ENCODE measurements at places on chromosomes 12 and 14.

- DNase-seq = no peak
Measured at GRCh38 chr14:73887318-73887616, 608 bp downstream of the ZNF410 start.

- DNase-seq = no peak
Measured at GRCh38 chr14:61577506-61577931, 117.8 kb upstream of the HIF1A start.

DNA sequence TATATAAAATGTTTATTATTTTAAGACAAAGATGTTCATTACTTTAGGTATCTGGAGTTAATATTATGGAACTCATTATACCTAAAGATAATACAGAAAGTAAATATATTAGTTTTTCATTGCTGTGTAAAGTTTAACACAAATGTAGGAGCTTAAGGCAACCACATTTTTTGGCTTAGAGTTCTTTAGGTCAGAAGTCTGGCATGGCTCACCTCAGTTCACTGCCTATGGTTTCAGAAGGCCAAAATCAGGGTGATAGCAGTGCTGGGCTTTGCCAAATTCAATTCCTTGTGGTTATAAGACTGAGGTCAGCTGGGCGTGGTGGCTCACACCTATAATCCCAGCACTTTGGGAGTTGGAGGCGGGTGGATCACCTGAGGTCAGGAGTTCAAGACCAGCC is 35.5 kb upstream of the PRPF39 start:
- DNase-seq = no peak

- DNase-seq = no peak
Measured at GRCh38 chr12:90268574-90268973, 559.9 kb upstream of the ATP2B1 start.

GRCh38 chr14:72535485-72535884 is 358.4 kb downstream of the DPF3 start:
- no peak for DNase-seq

- DNase-seq = no peak
Measured at GRCh38 chr12:128971802-128972201, 118.5 kb downstream of the GLT1D1 start.

DNA sequence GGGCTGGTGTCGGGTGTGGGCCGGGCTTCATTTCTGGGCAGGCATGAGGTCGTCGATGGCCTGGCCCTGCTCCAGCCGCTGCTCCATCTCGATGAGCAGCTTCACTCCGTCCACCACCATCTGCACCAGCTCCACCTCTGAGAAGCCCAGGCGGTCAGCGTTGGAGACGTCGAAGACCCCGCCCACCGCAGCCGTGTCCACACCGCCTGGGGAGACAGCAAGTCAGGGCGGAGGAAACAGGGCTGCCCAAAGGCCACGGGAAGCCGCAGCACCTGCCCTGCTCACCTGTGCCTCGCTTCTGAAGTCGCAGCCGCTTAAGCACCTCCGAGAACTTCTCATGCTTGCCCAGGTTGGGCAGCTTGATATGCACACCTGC is 2.8 kb downstream of the CKB start:
- DNase-seq = no peak

DNA sequence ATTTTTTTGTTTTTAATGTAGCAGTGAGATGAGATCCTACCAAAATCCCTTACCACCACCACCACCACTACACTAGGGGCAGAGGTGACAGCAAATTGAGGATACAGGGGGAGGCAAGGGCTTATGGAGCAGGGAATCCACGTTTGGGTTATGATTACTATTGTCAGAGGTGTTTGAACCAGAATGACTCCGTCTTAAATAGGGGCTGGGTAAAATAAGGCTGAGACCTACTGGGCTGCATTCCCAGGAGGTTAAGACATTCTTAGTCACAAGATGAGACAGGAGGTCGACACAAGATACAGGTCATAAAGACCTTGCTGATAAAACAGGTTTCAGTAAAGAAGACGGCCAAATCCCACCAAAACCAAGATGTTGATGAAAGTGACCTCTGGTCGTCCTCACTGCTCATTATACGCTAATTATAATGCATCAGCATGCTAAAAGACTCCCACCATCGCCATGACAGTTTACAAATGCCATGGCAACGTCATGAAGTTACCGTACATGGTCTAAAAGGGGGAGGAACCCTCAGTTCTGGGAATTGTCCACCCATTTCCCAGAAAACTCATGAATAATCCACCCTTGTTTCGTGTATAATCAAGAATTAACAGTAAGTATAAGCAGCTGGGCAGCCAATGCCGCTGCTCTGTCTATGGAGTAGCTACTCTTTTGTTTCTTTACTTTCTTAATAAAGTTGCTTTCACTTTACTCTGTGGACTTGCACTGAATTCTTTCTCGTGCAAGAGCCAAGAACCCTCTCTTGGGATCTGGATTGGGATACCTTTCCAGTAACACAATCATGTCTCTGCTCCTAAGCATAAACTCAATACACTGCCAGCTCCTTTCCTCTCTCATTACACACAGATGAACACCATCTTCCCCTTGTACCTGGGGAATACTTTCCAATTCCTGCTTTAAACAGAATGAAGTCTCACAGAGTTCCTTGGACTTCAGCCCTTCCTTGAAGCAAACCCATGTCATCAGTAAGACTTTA is 16.7 kb upstream of the CRY1 start:
- no peak for DNase-seq

DNA sequence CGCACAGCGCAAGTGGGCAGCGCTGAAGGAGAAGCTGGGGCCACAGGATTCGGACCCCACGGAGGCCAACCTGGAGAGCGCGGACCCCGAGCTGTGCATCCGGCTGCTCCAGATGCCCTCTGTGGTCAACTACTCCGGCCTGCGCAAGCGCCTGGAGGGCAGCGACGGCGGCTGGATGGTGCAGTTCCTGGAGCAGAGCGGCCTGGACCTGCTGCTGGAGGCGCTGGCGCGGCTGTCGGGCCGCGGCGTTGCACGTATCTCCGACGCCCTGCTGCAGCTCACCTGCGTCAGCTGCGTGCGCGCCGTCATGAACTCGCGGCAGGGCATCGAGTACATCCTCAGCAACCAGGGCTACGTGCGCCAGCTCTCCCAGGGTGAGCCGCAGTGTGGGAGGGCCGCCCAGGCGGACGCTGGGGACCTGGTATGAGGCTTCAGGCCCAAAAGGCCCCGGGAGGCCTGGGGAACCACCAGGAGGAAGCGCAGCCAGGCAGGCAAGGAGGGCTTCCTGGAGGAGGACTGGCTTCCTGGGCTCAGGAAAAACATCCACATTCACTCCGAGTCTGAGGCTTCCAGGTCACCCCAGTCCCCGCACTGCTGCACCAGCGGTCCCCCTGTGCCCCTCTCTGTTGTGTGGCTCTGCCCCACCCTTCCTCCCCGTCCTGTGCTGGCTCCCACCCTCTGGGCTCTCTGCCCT is 12.1 kb downstream of the INF2 start:
- no peak for DNase-seq

DNA sequence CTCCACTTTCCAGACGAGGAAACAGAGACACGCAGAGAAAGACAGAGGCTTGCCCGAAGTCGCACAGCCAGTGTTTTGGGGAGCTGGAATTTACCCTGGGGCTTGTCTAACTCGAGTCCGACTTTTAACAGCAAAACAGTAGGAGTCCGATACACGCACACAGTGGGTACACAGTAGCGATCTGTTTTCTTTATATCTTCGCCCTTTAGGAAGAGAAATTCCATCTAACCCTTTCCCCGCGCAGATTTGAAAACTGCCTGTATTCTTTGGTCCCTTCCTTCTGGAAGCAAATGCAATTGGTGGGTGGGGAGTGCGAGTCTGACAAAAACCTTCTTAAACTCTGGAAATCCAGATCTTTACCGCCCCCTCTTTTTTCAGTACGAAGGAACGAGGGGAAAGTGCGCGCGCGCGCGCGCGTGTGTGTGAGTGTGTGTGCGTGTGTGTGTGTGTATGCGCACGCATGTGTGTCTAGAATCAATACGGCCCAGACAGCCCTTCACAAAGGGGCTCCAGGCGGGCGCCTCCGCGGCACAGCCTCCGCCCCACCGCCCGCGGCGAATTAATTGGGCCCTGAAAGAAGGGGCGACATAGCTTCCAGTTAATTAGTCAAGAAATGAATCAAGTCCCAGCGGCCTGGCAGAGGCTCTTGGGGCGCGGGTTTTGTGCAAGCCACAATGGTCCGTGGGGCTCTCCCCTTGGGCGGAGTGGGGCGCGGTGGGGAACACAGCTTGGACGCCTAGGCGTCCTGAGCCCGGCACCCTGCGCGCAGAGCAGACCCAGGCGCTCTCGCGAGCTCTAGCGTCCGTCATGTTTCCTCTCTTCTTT is 14.0 kb upstream of the TBX3 start:
- DNase-seq = no peak

DNA sequence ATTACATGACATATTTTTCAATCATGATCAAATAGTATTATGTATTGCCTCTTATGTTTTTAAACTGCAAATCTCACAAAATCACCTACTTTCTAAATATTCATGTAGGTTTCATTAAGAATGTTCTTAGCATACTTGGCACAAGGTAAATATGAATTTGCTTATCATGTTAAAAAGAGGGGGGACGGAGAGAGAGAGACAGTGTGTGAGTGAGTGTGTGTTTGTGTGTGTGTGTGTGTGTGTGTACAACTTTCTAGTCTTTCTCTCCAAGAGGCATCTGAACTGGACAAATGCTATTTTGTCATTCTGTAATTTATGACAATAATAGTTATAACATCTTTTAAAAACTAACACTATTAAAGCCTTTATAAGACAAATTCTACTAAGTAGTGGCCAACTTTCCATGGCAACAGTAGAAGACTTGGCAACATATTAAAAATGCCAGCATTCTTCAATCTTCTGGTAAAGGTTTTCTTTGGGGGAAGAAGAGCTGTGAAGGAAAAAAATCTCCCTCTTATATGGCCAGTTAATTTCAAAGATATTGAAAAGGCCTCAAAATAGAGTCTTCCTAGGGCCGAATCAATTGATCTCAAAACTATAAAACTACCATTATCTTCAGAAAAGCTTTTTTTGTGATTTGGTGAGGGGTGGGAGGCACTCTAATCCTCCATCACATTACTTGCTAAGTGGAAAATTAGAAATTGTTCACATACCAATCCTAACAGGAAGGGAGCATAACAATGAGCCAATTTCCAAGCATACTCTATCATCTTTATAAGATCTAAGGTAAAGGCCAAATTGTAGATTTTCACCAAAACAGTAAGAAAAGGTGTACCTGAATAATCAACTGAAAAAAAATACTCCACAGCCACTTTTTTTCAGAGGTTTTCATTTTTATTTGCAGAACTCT is 28.2 kb downstream of the CDK17 start:
- no peak for DNase-seq

GRCh38 chr12:82357845-82358199 is 365 bp downstream of the CCDC59 start:
- DNase-seq = no peak

DNA sequence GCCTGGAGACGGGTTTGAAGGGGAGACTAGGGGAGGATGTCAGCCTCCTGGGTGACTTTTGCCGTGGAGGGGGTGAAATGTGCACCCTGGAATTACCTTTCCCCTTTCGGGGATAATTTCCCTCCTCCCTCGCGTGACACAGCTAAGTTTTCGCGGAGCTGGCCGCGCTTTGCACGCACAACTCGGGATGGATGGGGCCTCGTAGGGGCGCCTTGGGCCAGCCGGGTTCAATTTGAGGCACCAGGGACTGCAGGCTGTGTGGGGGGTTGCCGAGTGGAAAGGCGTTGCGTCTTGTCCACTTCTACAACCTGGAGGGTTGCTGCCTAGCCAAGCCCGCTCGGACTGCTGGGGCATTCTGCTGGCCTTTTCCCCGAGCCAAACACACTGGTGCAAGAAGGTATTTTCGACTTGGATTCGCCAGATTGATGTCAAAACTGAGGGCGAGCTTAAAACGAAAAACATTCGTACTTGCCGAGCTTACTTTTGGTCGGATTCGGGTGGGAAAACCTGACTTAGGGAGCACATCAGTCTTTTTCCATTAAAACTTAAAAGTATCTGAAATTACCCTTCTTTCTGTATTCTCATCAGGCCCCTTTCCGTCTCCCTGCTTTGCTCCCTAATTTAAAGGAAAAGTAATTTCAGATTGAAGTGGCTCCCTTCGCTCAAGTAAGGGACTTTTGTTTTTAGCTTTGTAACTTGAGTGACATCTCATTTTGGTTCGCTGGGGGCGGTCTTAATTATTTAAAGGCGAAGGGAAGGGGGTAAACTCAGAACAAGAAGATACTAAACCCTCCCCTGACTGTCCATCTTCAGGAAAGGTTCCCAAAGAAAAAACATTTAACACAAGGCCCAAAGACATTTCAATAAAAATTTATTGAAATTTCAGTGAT is 14.3 kb downstream of the TBX3 start:
- DNase-seq = no peak

DNA sequence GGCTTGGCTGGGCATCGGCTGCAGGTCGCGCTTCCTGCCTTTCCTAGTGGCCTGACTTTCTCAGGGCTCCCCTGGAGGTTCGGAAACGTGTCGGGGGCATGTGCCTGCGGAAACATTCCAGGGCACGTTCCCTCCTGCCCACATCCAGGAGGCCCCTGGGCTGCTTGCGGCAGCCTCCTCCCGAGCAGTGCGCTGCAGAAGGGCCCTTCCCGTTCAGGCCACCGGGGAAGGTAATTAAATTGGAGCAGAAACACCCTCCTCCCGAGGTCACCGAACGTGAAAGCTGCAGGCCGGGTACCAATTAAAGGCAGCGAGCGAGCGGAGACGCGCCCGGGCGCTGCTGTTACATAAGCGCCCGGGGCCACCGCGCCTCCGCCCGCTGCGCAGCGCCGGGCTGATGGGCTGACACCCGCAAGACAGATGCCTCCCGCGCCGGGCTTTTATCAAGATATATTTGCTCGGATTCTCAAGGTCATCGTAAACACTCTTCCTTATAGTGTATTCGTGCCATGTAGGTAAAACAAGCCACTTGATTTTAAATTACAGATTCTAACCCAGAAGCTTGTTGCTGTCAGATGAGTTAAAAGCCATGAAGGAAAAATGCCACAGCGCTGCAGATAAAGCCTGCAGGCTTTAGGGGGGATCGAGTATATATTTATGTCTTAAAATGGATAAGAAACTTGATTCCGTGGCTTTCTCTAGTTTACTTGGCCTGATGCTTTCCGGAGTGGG is 31.4 kb downstream of the SSPN start:
- DNase-seq = no peak

DNA sequence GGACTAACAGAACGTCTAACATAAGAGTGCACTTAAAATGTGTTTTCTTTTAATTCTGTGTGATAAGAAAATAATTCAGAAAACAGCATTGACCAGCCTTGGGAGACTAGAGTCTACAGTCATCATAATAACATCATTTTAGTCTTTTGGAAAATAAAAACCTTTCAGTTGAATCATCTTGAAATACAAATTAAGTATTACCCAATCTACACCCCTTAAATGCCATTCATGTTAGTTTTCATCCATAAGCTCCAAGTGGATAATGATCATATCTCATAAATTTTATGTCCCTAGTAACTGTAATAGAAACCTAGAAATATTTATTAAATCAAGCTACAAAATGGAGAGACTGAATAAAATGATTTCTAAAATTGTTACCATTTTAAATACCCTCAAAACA is 32.4 kb downstream of the EPS8 start:
- DNase-seq = no peak

GRCh38 chr12:40137252-40137651 is 31.4 kb upstream of the SLC2A13 start:
- DNase-seq = no peak

GRCh38 chr14:54472315-54472714 is 16.5 kb downstream of the GMFB start:
- DNase-seq = no peak

GRCh38 chr12:122203301-122204166 is at the start of gene B3GNT4:
TSS of gene B3GNT4 (plus strand) at chr12:122203709. CDS start at chr12:122204619, 910 bp downstream.
- peak; percentile 71 for DNase-seq

Measured in SHP77 (cell line).